ENCODE measurements at places on chromosomes 16 and 17.

- no peak for DNase-seq
These were observed 226.6 kb downstream of the PHKB start for GRCh38 chr16:47687694-47688093.

DNA sequence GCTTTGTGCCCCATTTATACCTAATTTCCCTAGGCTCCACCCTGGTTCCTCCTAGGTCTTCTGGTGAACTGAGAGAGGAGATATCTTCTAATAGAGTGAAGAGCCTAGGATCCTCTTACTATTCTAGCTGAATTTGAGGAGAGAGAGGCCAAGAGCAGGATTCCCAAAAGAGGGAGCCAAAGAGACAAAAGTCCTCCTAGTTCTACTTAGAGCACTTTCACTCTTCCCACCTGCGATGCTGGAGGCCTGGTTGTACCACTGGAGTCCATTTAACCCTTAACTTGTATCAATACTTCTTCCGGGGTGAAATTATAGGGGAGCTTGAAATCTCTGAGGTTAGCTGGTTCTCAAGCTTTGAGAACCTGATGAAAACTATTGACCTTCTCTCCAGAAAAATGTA, 3.4 kb upstream of the SSH2 start:
- no peak for DNase-seq

DNA sequence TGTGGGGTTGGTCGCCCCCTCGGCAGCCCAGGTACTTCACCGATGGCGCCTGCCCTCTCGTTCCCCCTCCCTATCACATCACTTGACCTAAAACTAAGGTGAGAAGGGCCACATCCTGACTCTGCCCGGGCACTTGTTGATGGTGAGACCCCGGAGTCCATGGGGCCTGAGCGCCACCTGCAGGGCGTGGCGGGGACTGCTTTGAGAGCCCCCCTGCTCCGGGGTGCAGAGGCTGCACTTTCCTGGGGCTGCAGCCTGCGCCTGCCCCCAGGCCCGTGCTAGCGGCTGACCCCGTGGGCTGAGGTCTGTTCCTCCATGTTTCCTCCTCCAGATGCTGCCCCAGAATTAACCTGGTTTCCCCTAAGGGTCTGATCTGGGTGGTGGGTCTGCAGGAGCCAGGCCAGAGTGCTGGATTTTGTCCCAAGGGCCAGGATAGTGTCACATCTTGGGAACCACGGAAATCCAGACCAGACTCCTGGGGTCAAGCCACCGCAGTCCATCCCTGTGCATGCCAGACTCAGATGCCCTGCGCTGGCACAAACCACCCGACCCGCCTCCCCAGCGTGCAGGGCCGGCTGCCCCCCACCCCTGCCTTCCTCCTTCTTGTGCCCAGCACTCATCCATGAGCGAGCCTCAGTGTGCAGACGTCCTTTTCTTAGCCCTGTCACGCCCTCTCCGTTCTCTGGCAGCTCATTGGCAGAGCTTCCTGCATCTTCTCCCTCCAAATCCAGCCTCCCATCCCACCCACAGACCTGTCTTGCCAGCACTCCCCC, 2.7 kb downstream of the NDUFAF8 start:
- DNase-seq, result peak; percentile 68

DNA sequence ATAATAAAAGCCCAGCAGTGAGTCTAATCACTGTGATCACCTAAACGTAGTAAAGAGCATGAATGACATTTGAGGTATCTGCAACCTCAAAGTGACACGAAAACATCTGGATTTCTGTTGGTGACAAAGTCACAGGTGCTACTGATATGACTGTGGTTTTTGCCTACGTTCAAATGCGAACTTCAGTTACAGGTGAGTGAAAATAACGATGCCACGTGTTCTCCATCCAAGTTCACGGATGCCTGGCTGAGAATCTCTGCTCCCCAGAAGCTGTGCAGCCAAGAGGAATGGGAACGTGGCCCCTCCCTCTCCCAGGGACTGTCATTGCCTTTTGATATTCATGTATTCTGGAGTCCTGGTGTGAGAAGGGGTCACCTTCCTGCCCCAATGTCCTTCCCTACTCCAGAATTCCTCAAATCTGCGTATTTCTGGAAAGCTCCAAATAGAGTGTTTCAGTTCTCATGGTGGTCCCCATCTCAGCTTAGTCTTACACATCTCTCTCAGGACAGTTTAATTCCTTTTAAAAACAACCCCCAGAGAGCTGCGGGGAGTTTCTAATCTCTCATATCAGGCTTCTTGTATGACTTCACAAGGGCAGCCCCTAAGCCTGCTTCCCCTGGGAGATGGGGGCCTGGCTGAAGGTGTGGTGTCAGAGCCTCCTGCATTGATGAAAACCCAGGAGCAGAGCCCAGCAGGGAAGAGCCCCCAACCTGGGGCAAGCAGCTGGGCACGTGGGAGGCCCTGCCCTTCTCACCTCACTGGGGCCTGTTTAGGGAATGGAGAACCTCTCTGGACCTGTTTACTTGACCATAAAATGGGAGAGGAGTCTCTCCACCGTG, 25.8 kb downstream of the PIK3R5 start:
- peak; percentile 36 for DNase-seq

DNA sequence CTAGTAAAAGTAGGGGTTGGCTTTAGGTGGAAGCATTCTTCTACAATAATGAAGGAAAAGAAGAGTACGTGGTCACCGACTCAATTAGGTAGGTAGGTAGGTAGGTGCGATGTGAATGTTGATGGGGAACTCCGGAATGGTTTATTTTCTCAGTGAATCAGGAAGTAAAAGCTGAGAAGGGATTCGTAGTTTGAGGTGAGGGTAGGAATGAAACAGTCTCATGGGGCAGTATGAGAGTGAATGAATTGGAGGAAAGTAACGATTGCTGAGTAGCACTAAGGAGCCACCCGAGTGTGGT, 13.9 kb downstream of the PER1 start:
- DNase-seq, result no peak

DNA sequence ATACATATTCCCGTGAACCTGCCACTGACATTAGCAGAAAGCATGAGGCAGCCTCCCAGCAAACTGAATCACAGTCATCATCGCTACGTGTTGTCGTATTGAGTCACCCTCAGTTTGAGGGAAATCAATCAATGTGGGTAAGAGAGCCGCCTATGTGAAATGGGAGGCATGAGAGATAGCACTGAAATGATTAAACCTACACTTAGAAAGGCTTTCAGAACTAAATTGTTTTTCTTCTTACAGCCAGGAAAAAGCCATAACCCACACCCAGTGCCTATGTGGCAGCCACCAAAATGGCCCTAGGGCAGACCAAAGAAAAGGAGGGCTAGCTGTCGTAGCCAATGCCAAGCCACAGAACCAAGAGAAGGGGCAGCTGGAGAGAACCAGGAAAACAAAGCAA, 90.5 kb downstream of the ADAMTS18 start:
- DNase-seq, result no peak

DNA sequence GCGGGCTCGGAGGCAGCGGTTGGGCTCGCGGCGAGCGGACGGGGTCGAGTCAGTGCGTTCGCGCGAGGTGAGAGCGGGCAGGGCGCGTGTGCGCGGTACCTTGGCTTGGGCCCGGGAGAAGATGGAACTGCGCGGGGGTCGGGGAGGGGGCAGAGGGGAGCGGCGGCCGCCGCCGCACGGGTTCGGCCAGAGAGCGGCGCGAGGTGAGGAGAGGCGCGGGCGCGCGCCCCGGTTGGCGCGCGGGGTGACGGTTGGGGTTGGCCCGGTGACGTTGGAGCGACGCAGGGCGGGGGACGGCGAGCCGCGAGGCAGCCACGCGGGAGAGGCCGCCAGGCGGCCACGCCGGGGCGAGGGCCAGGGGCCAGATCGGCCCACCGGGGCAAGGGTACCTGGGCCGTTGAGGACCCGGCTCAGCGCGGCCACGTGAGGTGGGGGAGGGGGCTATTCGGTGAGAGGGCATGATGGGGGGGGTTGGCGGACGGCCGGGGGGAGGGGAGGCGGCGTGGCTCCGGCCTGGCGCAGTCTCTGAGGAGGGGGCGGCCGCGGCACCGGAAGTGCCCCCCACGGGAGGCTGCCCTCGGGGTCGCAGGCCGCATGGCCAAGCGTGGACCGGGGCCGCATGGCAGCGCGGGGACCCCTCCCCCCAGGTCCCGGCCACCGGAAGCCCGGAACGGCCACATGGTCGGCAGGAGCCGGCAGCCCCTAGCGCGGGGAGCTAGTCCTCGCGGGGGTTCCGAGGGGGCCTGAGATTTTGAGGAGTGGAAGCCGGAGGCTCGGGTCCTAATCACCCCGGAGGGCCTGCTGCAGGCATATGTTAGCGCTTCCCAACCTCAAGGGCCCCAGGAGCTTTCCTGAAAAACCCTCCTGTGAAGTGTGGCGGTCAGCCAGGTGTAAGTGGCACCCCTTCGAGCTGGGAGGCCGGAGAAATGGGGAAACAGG, 527 bp downstream of the EIF5A start:
- DNase-seq, result peak; percentile 52

DNA sequence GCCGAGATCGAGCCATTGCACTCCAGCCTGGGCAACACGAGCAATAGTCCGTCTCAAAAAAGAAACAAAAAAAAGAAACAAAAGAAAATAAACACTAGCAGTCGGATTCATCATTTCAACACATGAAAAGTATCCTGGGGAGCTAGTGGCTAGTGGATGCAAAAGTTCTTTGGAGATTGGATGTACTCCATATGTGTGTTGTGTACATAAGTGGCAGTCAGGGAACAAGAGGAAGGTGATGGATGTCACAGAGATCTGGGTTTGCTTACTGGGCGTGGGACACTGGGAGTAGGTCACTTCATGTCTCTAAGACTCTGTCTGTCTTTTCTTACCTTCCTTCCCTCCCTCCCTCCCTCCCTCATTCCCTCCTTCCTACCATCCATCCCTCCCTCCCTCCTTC, 35.4 kb downstream of the MRC2 start:
- no peak for DNase-seq

- no peak for DNase-seq
These were observed 3.1 kb downstream of the CDC6 start for GRCh38 chr17:40290629-40291280.

DNA sequence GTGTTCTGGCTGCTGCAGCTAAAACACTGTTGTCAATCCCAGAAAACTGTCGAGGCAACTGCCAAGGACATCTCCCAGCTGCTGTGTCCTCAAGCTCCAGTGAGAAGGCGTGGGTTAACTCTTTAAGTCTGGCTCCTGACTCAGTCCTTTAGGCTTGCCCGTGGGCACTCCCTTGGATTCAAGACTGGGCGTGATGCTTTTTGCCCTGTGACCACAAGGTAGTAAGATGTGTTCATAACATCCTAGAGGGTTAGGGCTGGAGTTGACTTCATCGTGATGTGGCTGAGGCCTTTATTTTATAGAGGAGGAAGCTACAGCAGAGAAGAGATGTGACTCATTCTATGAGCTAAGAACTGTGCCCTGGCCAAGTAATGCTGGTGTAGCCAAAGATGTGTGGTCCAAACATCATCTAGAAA, 50.9 kb upstream of the TEKT3 start:
- no peak for DNase-seq

- DNase-seq, result no peak
These were observed 61.4 kb downstream of the MGAT5B start for GRCh38 chr17:76929601-76930000.

- DNase-seq, result no peak
These were observed 109.0 kb downstream of the SYCE1L start for GRCh38 chr16:77308163-77308561.

DNA sequence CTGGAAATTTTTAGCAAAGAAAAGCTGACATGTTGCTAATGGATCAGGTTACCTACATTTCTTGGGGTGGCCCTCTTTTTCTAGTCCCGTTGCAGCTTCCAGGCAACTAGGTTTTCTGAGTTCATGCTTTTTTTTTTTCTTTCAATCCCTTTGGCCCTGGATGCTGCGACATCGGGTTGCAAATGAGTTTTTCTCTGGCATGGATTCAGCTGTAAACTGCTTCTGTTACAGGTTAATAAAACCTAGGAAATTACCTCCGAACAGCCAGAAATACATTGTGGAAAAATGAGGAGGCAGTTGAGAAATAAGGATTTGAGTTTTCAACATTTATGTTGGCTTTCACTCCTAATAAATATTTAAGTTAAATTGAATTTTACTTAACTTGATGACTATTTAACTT, 149.8 kb upstream of the MAF start:
- no peak for DNase-seq

- DNase-seq, result no peak
These were observed 22.5 kb upstream of the SLC35B1 start for GRCh38 chr17:49730078-49730784.

GRCh38 chr17:28173801-28174200, 131.3 kb downstream of the NLK start:
- no peak for DNase-seq

DNA sequence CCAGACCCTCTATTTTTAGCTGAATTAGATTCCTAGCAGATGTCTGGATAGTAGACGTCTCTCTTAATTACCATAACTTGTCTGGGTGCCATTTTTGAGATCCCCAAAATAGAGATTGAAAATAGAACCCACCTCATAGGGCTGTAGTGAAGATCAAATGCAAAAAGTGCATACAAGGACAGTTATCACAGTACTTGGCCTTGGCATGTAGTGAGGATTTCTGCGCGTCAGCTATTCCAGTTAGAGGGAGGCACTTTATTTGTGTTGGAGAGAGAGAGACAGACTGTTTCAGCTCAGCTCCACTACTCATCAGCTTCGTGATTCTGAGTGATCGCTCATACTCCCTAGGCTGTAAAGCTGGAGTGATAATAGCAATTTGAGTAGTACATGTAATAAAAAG, 59.6 kb upstream of the CDH13 start:
- DNase-seq, result no peak

GRCh38 chr16:25493136-25493811, 198.5 kb upstream of the HS3ST4 start:
- no peak for DNase-seq

DNA sequence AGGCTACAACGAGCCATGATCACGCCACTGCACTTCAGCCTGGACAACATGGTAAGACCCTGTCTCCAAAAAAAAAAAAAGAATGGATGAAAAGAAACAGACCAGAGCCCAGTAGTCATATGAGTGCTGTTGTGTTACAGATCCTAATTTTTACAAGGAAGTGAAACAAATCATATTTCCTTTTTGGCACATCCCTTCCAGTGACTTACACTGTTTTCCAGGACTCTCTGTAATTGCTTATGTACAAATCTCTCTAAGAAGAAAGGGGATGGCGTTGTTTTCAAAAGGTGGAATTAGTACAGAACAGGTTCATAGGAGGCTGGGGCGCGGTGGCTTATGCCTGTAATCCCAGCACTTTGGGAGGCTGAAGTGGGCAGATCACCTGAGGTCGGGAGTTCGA, 19.8 kb upstream of the ZNF594 start:
- DNase-seq, result no peak

GRCh38 chr17:57032343-57032742, 52.7 kb upstream of the AKAP1 start:
- no peak for DNase-seq

- DNase-seq, result no peak
These were observed 85.5 kb downstream of the WWP2 start for GRCh38 chr16:69847643-69848042.

GRCh38 chr16:51442141-51442870, 291.2 kb upstream of the SALL1 start:
- no peak for DNase-seq

All from stimulated activated CD4-positive, alpha-beta T cell treated with anti-CD3 and anti-CD28 coated beads, Interleukin-4, amount 100 ng/mL, for 1 hour (primary cell).